ENCODE measurements at places on chromosomes 6 and 20.

DNA sequence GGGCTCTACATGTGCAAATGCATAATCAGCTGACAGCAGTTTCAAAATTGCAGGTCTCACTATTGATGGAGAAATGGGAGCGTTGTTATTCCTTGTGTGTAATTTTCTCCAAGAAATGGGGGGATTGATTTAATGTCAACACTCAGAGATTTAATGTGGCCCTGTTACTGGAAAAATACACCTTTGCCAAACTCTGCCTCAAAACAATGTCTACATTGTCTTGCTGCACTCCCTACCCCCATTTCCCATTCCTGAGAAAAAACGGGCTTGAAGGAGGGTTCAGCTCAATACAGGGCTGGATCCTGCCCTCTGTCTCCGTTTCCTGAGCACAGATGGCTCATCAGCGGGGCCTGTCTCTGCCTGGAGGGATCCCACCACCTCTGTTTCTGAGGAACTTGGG, 18.4 kb downstream of the EDN3 start:
- DNase-seq: no peak

DNA sequence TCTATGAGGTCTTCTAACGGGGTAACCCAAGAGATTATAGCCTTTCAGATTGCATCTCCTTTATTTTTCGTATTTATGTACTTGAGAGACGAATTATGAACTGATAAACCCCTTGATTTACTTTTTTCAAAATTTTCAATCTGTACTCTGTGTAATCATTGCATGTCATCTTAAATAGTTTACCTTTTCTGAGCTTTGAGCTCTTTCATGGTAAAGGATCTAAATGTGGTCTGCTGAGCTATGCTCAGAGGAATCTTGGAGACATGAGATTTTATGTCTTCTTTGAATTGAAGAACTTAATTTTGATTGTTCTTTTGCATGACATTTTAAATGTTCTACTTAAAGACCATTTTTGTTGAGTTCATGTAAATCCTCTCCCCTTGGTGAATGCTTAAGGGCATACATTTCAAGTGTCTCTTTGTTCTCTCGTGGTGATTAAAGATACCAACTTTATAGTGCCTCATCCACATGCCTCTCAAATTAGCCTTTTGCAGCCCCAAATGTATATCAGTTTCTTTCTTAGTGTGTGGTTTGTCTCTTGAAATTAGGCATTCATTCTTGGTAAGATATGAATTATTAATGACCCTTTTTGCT, 116.3 kb upstream of the SCGN start:
- no peak for DNase-seq

DNA sequence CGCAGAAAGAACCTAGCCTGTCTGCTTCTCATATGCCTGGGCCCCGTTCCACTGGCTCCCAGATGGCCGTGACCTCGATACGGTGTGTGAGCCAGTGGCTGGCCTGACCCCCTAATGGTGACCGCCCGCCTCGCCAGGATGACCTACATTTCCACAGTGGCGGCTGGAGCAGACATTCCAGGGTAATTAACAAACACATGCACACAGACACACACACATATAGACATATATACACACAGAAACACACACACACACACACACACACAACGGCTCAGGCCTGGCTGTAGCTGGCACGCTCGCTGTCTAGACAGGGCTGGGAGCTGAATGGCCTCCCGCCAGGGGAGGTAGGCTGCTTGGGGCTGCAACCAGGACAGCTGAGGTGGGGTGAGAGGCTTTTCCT, 227.1 kb downstream of the ANKRD60 start:
- DNase-seq: no peak

GRCh38 chr20:12331236-12331635, 413.5 kb downstream of the BTBD3 start:
- DNase-seq: no peak

- no peak for DNase-seq
Measured at GRCh38 chr20:54212226-54212625, 4.3 kb downstream of the PFDN4 start.

GRCh38 chr6:10528158-10528981, 7.2 kb downstream of the GCNT2 start:
- DNase-seq: no peak
